ENCODE measurements at places on chromosomes 4 and X.

GRCh38 chr4:987624-988513 lies 1.0 kb downstream of the IDUA start:
- no peak for DNase-seq

DNA sequence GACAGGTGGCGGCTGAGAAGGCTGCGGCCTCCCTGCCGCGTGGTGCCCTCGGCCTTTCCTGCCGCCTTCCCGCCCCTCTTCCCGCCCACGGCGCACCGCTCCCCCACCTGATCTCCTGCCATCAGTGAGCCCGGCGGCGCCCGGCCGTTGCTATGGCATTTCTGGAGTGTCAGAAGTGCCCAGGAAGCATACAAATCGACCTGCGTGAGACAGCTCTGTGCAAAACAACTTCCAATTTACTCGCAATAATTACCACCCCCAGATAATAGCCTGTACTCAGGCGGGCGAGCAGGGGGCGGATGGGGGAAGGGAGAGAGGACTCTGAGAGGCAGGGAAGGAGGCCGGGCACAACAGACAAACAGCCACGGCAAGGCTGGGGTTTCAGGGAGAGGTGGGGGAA lies 16.6 kb upstream of the ERCC6L start:
- no peak for DNase-seq

DNA sequence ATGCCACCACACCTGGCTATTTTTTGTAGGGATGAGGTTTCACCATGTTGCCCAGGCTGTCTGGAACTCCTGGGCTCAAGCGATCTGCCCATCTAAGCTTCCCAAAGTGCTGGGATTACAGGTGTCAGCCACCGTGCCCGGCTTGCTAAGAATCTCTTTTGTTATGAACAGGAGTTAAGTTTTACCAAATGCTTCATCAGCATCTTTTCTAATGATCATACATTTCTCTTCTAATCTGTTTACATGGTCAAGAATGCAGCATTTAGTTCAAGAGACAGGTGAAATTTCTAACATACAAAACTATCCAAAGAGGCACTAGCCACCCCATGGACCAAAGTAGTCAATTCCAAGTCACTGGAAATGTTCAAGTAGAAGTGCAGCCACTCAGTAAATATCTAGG lies 52.5 kb upstream of the IQSEC2 start:
- DNase-seq = no peak

DNA sequence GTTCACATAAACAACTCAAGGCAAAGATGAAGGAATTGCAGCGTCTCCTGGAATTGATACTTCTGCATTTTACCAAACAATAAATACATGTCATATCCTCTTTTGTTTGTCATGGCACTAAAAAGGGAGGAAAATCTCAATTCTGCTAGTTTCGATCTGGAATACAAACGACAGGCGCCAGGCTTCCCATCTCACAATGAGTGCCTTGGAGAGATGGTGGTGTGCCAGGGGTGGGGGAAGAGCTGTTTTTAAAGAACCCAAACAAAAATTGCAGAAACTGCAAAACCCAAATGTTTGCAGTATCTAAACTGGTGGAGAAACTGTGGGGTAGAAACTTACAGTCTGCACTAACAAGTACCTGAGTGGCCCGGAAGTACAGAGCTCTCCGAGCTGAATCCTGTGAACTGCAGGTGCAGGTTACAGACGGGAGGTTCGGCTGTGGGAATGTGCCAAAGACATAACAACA lies 53.0 kb upstream of the KLF3 start:
- no peak for DNase-seq

- no peak for DNase-seq
Observed at GRCh38 chr4:151460434-151460833, 51.5 kb downstream of the FHIP1A start.

GRCh38 chr4:156197216-156197615 lies 243.6 kb upstream of the CTSO start:
- DNase-seq = no peak

DNA sequence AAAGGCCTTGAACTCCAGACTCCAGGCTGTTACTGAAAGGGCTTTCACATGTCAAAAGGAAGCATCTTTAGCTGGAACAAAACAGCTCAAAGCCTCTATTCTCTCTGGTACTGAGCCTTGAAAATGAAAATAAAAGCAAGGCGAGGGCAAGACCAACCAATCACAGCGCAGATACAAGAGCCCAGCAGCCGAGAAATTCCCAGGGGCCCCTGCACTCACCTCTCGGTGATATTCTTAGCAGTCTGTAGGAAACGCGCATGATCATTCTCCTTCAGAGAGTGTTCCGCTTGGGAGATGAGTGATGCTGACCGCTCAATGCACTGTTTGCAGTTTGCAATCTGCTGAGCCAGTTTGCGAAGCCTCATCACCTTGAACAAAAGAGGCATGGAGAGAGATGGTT lies 138.1 kb downstream of the MID1 start:
- DNase-seq = no peak

DNA sequence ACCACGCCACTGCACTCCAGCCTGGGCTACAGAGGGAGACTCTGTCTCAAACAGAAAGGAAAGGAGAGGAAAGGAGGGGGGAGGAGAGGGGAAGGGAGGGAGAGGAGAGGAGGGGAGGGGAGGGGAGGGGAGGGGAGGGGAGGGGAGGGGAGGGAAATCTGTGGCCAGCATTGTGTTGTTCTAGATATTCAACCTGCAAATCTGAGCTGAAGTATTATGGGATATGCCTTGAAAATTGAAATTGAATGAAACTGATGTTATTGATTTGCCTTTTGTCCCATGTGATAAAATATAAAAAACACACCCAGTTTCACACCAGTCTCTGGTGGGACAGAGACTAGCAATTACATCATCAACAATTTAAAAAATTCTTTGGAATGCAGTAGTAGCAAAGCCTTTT lies 1.5 kb downstream of the SMIM31 start:
- DNase-seq = no peak

DNA sequence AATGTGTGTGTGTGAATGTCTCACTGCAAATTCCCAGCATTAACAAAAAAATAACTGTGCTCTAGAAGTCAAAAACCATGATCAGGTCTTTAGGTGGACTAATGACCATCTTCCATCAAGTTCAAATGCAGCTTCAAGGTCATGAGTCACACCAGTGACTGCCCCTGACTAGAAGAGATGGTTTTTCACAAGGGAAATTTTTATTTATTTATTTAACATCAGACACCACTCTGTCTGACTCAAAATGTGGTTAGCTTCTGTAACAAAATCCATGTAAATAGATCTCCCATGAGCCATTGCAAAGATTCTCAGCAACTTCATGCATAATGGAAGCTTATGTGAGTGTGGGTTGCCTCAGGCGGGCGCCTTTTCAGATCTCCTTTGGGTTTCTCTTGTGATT lies 219.2 kb downstream of the KIT start:
- no peak for DNase-seq

- DNase-seq = no peak
Observed at GRCh38 chr4:82705169-82705927, 93.2 kb downstream of the SCD5 start.

DNA sequence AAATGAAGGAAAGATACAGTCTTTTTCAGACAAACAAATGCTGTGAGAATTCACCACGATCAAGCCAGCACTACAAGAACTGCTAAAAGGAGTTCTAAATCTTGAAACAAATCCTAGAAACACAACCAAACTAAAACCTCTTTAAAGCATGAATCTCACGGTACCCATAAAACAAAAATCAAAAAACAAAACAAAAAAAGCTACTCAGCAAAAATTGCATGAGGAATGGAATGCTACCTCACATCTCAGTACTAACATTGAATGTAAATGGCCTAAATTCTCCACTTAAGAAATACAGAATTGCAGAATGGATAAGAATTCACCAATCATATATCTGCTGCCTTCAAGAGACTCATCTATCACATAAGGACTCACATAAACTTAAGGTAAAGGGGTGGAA lies 300.1 kb downstream of the NAF1 start:
- no peak for DNase-seq

- DNase-seq = no peak
Observed at GRCh38 chr4:25291158-25291733, 21.3 kb upstream of the ZCCHC4 start.

DNA sequence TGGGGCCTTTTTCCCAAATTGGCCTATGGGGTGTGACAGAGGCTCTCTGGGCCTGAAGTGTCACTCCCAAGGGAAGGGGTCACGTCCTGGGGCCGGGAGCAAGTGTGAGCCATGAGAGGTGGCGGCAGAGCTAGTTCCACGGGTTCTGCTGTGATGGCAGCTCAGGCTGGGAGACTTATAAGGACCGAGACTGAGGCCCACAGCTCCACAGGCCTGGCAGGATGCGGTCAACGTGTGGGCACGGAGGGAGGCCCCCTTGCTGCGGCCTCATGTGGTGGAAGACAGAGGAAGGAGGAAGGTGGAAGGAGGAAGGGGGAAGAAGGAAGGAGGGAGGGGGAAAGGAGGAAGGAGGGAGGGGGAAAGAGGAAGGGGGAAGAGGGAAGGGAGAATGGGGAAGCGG lies 7.2 kb upstream of the CPLX1 start:
- DNase-seq = no peak

DNA sequence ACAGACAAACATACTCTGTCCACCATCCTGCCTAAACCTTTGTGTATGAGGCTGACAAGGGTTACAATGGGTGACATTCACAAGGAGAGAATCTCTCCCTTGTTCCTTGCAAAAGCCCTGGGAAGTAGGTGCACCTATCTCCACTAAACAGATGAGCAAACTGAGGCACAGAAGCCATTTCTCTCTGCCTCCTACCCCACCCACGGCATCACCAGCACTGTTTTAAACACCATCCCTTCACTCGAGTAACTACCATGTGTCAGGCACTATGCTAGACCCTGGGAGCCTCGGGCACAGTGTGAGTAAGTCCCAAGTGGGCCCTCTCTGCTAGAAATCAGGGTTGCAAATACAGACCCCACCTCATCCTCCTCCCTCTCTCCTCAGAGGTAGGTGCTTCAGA lies 899 bp downstream of the LYAR start:
- DNase-seq = no peak

GRCh38 chr4:168584321-168584771 lies 87.5 kb downstream of the PALLD start:
- DNase-seq = peak; percentile 62

GRCh38 chrX:131262738-131263679 lies 26.1 kb downstream of the IGSF1 start:
- DNase-seq = no peak

GRCh38 chrX:9816084-9816700 lies 30.0 kb downstream of the SHROOM2 start:
- DNase-seq = no peak

DNA sequence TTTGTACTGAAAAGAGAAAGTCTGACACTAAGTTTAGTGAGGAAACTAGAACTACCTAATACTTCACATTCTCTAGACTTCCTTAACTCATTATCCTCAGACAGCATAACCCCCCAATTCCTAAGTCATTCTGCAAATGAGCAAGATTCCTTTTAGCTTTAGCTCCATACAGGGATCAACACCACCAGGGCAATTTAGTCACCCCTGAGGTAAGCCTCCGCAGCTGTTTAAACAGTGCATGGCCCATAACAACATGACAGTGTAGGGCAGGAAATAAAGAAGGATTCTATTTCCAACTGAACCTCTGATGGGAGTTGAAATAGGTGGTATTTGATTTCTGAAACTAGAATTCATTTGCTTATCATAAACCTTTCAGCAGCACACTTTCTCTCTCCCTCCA lies 112.8 kb upstream of the DKK2 start:
- no peak for DNase-seq

GRCh38 chrX:100687128-100687527 lies 43.1 kb downstream of the SRPX2 start:
- no peak for DNase-seq

DNA sequence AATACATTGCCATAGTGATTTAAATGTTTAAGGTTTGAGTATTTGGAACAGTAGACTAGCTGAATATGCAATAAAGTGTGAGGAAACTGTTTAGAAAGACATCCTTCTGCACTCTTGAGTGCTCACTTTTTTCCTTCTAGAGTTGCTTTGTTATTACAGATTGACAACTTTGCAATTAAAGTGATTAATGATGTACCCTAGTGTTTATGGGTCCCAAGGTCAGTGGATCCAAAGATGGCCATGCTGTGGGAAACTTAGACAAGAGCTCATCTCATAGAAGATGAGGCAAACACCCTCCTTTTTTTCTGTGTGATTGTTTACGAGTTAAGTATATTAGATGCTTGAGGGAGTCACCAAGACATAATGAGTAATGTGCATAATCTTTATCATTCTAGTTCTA lies 118.8 kb downstream of the PDLIM5 start:
- DNase-seq = no peak

DNA sequence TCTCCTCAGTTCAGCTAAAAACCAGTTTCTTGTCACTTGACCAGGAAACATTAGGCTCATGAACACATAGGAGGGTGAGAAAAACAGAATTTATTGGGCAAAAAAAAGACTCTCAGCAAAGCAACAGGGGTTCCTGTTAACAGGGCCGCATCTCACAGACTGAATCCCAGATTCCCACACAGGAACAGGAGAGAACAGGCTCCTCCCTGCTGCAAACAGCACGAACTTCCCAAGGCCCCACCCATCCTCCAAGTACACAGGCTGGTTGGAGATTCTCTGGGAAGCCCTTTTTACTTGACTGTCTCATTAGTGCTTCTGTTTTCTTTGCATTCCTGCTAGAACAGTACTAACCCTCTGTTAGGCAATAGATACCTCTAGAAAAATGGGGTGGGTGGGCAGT lies 52.4 kb upstream of the IL21 start:
- no peak for DNase-seq

DNA sequence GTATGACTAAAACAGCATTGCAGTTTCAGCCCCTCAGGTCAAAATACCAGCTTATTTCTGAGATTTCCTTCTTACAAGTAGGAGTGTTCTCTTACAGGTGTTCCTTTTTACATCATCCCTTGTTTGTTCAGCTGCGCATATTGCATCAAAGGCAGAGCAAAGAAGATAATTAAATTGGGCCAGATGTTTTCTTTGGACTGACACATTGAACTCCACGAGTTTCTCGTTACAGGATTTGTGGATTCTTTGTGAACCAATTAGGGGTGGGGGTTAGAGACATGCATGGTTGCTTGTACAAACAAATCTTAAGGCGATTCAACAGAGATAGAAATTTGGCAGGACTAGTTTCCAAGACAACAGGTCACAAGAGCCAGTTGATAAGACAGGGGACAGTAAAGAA lies 95.7 kb downstream of the SPANXN4 start:
- no peak for DNase-seq

- no peak for DNase-seq
Observed at GRCh38 chr4:150722908-150723362, 141.0 kb downstream of the MAB21L2 start.

DNA sequence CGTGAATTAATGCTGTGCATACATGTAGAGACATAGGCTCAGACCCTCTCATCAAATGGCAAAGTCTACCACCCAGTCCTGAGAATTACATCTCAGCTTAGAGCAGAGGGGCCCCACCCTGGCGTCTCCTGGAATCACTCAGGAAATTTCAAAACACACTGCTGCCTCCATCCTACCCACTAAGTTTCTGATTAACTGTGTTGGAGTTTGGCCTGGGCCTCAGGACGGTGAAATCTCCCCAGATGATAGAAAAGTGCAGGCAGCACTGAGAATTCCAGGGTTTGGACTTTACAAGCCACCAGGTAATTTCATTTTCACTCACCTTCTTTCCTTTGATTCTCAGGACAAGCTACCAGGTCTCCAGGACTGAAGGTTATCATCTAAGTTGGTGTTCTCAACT lies 3.3 kb upstream of the FAM9C start:
- DNase-seq = no peak

- DNase-seq = peak; percentile 69
Observed at GRCh38 chr4:16772366-16772850, 126.0 kb downstream of the LDB2 start.

Data from fibroblast of skin of left quadriceps (primary cell).